ENCODE measurements at places on chromosomes 11 and 22. TPM values are rescaled to one million over a fixed set of nuclear protein-coding genes. Genes with fewer than 3 reads are reported as not detected.

DNA sequence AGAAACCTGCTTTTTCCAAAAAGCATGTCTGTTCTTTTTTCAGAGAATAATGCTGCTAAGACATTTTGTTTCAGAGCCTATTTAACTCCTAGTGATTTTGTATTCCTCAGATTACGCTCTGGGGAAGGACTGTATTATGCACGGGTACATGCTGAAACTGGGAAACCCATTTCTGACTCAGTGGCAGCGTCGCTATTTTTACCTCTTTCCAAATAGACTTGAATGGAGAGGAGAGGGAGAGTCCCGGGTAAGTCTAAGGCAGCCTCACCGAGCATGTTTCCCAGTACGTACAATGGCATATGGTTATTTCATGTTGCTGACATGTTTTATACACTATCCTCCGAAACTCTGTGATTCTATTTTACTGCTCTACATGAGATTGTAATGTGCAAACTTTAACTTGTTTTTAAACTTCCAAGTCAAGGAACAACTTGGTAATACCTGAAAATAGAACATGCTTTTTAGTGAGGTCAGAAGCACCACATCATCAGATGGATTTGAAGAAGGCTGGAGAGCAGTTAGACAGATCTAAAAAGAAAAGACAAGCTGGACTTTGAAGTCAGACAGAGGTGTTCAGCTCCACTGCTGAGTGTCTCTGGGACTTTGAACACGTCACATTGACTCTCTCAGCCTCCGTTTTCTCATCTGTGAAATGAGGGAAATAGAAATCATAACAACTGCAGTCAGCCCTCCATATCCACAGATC lies 23.7 kb upstream of the MYO18B start:
- no peak for DNase-seq

GRCh38 chr11:60332846-60333245 lies 5.8 kb downstream of the MS4A6E start:
- DNase-seq: no peak

- DNase-seq: no peak
Measured at GRCh38 chr11:64316672-64317324, 561 bp downstream of the TRMT112 start.

DNA sequence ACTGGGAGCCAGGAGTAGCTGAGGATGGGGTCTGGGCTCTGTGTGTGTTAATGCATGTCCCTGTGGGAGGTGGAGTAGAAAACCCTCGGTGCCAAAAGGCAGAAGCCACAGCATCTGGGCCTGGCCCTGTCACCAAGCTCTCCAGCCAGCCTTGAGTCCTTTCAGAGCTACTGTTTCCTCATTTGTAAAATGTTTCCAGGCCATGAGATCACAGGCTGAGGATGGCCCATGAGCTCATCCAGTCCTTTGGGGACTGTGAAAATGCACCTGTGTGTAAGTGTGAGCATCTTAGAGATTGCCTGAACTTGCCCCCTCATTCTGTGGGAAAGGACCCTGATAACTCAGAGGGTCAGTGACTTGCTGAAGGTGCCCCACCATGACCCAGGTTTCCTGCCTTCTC lies 9.1 kb downstream of the ANKK1 start:
- DNase-seq: no peak

GRCh38 chr11:74018331-74019005 lies 9.6 kb upstream of the UCP3 start:
- no peak for DNase-seq

GRCh38 chr22:37309211-37310074 lies 27.1 kb downstream of the CYTH4 start:
- no peak for DNase-seq

GRCh38 chr11:119874660-119875238 lies 145.7 kb upstream of the NECTIN1 start:
- no peak for DNase-seq

GRCh38 chr11:45665206-45665932 lies at the start of gene CHST1:
CHST1 (minus strand) TSS chr11:45665622; CDS start chr11:45650923, 14,699 bp downstream.
- no peak for DNase-seq

DNA sequence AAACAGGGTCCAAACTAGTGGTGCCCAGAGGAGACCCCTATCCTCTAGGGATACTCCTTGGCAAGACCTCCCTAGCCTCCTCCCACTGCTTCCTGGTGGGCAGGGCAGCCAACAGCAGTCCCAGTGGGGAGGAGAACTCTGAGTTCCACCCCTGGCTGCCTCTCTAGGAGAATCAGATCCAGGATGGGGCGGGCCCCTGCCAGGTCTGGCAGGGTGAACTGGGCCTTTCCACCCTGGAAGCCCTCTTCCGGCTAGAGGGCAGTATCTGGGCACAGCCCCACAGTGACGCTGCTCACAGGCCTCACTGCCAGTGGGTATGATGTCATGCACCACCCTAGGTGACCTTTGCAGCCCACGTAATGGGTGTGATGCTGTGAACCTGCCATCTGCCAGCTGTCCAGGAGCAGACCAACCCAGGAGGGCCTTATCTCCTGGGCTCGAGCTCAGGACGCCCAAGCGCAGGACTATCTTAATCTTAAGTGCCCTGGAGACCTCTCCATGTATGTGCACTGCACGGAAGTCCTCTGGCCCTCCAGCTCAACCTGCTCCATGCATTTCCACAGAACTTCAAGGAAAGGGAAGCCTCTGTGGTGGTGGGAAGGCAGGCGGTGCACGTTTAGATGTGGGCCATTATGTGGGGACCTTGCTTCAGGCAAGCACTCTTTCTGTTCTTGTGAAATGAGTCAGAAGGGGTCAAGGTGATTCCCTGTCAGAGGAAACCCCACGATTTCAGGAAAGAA lies 31.8 kb upstream of the FCHSD2 start:
- DNase-seq: no peak

- no peak for DNase-seq
Measured at GRCh38 chr11:75557666-75558494, 4.2 kb upstream of the SERPINH1 start.

- DNase-seq: no peak
Measured at GRCh38 chr22:27978802-27979201, 59.7 kb upstream of the PITPNB start.

DNA sequence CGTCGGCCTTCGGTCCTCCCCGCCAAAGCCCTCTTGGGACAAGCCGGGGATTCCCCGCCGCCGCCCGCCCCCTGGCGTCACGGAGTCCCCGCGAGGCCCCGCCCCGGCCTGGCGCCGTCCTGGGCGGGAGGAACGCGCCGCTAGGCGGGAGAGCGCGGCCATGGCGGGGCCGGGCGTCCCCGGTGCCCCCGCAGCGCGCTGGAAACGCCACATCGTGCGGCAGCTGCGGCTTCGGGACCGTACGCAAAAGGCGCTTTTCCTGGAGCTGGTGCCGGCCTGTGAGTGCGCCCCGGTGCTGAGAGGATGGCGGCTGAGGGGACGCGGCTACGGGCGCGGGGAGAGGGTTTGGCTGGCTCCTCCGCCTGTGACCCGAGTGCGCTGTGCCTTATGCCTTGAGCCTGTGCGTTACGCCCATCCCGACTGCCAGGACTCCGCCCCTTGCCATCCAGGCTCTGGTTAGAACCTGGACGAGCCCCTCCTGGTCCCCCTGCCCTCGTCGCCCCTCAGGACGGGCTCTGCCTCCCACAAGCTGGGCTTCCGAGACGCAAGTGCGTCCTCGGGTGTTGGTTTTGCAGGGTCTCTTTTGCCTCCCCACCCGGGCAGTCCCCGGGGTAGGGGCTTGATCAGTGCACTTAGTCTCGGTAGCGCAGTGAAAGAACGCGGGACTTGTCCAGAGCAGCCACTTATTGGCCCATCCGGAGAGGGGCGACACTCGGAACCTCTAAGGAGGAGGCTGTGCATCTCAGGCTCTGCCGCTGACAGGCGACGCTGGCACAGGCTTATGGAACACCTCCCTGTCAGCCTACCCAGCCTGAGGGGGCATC lies at the start of gene ATG16L2:
TSS of gene ATG16L2 (plus strand) at position 126 of the 824 bp plus-strand sequence. CDS start at position 161, 35 bp downstream.
- DNase-seq: peak; percentile 74

- no peak for DNase-seq
Measured at GRCh38 chr11:10927538-10927937, 69.7 kb upstream of the ZBED5 start.

DNA sequence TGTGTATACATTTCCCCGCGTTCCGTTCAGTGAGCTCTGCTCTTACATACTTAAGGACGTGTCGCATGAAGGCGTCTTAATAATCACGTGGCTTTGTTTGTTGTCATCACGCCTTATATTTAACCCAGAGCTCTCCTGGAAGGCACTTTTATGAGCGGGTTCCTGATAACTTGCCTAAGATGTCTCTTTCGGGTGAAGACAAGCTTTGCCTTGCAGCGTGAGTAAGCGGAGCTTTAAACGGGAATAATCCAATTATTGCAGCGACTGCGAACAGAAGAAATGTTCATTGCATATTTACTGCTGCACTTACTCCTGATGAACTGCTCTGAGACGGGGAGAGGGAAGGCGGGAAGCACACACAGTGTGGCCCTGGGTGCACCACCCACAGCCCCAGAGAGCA lies 1128.2 kb downstream of the BRD1 start:
- DNase-seq: no peak

DNA sequence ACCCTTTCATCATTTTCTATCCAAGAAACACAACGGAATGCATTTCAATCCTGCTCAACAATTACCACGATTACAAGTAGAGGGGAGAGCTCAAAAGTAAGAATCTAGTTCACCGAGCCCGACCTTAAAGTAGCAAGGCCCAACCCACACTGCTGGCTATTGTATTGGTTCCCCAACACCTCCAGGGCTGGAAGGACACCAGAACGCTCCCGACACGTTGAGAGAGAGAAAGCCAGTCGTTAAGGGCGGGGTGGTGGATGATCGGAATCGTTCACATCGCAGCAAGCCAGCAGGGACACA lies 690 bp downstream of the CKAP5 start:
- no peak for DNase-seq

DNA sequence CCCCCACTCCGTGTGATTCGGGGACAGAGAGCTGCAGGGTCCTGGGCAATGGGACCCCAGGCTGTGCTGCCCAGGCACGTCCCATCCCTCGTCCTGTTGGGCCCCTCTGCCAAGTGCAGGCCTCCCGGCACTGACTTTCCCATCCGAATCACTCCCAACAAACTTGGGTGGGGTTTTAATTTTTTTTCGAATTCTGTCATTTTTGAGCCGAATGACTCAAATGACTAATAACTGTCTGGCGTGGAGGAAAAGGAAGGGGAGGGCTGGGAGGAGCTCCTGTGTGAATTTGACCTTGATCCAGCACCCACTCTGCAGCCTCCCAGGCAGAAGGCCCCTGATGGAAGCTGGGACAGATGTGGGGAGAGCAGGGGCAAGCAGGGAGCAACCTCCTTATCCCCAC lies 1173.2 kb downstream of the BRD1 start:
- no peak for DNase-seq

- no peak for DNase-seq
Measured at GRCh38 chr11:110478410-110478809, 48.7 kb downstream of the FDX1 start.

DNA sequence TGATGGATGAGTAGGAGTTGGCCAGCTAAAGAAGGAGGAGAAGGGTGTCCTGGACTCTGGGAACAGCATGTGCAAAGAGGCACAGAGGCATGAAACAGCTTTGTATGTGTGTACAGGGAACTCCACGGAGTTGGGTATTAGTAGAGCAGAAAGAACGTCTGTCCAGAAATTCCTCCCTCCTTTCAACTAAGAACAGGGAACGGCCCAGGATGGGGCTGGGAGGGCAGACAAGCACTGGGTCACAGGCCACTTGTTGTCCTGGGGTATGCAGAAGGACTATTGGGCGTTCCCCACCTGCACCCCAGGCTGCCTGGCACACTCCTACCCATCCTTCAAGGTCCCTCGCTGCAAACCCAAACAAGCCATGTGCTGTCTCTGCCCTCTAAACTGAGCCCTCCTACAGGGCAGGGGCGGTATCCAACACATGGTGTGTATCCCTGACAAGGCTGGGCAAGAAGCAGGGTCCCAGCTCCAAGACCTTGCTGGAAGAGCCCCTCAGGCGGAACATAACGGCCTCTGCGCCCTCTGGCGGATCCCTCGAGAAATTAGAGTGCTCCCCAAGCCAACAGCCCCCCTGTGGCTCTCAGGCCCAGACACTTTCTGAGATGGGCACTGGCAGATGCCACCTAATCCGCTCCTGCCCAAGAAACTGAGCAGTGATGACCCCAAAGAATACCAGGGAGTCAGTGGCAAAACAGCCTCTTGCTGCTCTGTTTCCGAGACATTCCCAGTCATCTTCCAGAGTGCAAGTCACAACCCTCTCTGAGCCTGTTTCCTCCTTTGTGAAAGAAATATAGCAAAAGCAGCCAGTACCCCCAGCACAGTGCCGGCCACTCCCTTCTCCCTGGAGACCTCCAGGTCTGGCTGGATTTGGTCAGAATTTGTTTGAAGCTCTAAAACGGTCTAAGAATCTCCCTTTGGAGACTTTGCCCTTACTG lies 1.6 kb upstream of the ELFN2 start:
- peak; percentile 43 for DNase-seq

GRCh38 chr22:35148866-35149548 lies 83.0 kb downstream of the ISX start:
- DNase-seq: no peak

- no peak for DNase-seq
Measured at GRCh38 chr11:124277207-124277606, 21.0 kb downstream of the OR8G5 start.

GRCh38 chr11:14884667-14885273 lies 7.3 kb downstream of the CYP2R1 start:
- DNase-seq: no peak

GRCh38 chr11:12389676-12390657 lies 12.6 kb downstream of the PARVA start:
- DNase-seq: no peak

DNA sequence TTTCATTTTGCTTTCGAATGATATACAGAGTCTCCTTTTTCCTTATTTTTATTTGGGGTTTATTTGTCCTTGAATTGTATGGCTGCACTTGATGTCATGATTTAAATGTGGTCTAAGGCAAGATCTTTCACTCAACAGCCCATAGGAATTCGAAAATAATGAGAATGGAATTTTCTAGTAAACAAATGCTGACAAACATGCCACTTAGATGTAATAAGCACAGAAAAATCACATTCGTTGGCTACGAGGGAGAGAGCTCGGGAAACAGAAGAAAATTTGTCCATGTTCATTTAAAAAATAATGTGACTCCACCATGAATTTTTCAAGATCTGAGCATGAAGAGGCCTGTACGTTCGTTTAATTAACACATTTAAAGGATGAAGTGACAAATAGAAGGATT lies 73.0 kb downstream of the BLID start:
- DNase-seq: no peak

GRCh38 chr22:17368554-17369438 lies 464 bp upstream of the CECR2 start:
- no peak for DNase-seq

HEPN1 gene
- not detected for total RNA-seq

FAM83F gene
- total RNA-seq: 0.07 TPM

E2F8 gene
- total RNA-seq: 1.2 TPM

OR8H2 gene
- not detected for total RNA-seq

RIC8A gene
- 82.0 TPM for total RNA-seq

CSRP3 gene
- not detected for total RNA-seq

SMTNL1 gene
- total RNA-seq: not detected

DRICH1 gene
- total RNA-seq: not detected

GPHA2 gene
- not detected for total RNA-seq

ISX gene
- total RNA-seq: not detected

PAMR1 gene
- total RNA-seq: not detected

POGLUT3 gene
- total RNA-seq: 20.5 TPM
